ENCODE measurements at places on chromosomes 5 and 9.

- no peak for DNase-seq
Measured at GRCh38 chr9:79043916-79044315, 527.8 kb upstream of the TLE4 start.

DNA sequence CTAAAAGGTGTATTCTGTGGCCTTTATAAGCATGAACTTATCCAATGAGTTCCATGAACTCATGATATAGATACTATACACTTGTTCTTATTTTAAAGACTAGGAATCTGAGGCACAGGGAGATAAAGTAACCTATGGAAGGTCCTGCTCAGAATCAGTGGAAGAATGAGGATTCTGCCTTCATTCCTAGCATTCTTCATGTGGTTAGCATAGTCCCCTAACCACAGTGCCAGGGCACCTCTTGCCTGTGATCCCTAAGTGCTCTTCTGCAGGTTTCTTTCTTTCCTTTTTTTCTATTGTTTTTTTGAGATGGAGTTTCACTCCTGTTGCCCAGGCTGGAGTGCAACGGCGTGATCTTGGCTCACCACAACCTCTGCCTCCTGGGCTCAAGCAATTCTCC, 174.1 kb downstream of the C9orf152 start:
- no peak for DNase-seq

GRCh38 chr9:106886111-106887046, 23.4 kb downstream of the ZNF462 start:
- no peak for DNase-seq

- DNase-seq: no peak
Measured at GRCh38 chr5:107476783-107477182, 194.0 kb downstream of the EFNA5 start.

- DNase-seq: no peak
Measured at GRCh38 chr5:169299663-169300467, 1.1 kb downstream of the SLIT3 start.

DNA sequence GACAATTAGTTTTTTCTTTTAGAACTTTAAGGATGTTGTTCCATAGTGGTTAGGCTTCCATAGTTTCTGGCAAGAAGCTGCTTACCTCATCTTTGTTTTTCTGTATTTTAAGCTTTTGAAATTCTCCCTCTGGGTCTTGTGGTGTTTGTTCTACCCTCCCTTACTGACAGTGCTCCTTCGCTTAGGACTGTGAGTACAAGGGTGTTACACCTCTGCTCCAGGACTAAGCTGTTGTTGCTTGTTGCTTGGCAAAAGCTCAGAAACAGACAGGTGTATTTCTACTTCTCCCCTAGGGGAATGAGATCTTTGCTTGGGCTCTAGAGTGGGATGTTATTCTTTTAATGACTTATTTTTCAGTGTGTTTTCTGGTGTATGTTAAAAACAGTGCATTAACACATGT, 225.2 kb downstream of the WDR70 start:
- no peak for DNase-seq

DNA sequence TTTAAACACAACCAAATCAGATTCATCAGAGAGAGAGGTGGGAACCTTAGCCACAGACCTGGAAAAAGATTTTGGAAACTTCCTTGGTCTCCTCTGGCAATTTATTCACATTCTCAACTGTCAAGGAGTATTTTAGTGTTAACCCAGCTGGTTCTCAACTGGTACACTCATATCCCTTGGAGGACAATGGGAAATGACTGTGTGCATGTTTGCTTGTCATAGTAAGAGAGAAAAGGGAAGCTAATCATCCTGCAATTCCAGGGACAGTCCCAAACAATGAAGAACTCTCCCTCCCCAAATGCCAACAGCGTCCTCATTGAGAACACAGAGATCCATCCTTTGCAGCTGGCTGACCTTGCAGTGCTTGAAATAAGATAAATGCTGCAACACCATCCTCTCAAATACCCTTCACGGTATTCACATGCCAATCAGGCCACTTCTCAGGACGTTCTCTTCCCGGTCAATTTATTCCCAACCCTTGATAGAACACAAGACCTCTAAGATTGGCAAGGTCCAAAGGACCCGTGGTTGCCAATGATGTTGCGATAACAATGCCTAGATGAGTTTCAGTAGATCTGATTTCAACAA, 75.5 kb downstream of the EPB41L4B start:
- no peak for DNase-seq

GRCh38 chr9:15264918-15265317, 42.1 kb downstream of the TTC39B start:
- no peak for DNase-seq

- no peak for DNase-seq
Measured at GRCh38 chr5:16521521-16522483, 56.2 kb upstream of the ZNF622 start.

- DNase-seq: peak; percentile 15
Measured at GRCh38 chr5:140148508-140148907, 22.8 kb downstream of the IGIP start.

DNA sequence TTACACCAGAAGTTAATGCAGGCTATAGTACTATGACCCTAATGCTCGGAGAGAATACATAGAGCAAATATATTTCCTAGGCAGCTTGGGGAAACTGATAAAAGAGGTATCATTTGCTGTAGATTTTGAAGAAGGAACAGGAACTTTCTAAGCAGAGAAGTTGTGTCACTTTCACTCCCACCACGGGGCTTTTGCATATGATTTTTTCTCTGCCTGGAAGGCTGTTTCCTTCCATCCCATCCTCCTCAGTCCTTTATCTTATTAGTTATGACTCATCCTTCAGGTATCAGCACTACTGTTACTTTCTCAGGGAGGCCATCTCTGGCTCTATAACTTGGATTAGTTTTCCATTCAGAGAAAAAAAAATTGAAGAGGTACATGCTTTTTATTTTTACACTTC, 2006.1 kb upstream of the WWC1 start:
- DNase-seq: no peak

DNA sequence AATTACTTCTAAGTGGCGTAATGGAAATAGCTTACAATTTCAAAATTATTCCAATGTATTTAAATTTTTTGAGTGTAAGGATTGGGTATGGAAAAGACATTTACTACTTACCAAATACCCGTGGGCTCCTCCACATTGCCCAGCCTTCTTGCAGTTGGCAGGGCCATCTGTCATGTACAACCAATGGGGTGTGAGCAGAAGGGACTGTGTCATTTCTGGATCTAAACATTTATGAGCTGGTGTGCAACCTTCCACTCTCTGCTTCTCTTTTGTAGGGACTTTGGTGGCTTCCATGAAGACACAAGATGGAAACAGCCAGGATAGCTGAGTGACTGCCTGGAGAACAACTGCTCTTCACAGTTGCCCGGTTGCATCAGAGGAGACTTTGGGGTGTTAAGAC, 40.8 kb downstream of the FRMD3 start:
- DNase-seq: no peak

DNA sequence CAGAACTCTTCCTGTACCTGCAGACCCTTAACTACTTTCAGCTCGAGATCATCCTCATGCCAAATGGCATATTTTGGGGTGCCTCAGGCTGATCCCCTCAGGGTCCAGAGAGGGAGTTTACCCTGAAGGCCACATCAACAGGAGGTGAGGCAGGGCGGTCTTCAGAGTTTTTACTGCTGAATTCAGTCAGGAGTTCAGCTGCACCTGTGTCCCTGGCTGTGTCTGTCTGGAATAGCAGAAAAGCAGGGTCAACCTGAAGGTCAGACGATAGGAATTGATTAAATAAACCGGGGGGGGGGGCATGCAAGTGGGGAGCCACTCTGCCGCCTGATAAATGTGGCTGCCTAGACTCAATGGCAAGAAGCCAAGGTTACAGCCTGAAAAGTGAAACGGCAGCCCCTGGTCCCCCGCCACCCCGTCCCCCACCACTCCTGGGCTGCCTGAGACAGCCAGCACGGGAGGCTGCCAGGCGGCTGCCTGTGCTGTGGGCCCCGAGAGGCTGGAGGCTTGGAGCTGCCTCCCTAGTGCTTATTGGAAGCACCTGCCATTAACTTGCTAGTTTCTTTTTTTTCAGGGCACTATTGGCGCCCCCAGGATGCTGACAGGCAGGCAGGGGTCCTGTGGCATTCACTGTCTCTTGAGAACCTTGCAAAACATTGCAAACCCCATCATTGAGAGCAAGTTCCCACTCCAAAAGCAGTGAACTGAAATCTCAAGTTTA, 182.7 kb upstream of the PPP1R26 start:
- no peak for DNase-seq

DNA sequence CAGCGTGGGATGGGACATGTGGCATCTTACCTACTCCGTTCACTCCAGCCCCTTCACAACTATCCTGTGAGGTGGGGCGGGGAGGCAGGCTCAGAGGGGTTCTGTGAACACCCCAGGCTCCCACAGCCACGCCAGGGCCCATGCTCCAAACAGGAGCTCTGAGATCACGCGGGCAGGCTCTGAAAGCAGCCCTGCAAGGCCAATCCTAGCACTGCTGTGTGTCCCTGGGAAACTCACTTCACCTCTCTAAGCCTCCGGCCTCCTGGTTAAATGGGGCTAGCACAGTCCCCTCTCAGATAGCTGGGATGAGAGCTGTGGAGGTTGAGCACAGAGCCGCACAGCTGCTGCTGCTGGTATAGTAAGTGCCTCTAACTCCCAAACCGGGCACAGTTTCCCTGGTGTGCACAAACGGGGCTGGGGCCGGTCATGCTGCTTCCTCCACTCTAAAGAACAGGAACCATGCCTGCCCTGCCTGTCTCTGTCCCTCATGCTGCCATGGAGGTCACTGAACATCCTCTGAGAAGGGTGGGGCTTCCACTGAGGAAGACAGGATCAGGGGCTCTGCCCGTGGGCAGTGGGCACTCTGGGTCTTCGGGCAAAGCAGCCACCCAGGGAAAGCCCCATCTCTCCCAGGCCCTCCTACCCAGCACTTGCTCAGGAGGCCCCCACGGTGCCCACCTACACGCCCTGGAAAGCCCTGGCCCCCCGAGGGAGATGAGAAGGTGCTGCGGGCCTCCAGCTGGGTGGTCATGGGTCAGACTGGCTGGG, 13.0 kb upstream of the ASS1 start:
- DNase-seq: no peak

DNA sequence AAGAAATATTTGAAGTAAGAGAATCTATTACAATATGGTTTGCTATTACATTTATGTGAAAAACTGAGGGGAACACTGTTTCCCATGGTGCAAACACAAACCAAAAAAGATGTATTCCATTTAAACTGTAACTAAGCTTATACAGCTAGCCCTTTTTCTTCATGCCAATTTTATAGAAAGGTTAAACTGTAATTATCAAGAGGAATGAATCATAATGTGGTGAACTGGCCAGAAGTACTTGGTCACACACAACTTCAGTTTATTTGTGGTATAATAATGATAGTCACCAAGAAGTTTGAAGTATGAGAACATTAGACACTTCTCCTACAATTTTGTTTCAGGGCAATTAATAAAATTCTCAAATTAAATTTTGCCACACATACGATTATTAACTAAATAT, 177.9 kb downstream of the XRCC4 start:
- no peak for DNase-seq

DNA sequence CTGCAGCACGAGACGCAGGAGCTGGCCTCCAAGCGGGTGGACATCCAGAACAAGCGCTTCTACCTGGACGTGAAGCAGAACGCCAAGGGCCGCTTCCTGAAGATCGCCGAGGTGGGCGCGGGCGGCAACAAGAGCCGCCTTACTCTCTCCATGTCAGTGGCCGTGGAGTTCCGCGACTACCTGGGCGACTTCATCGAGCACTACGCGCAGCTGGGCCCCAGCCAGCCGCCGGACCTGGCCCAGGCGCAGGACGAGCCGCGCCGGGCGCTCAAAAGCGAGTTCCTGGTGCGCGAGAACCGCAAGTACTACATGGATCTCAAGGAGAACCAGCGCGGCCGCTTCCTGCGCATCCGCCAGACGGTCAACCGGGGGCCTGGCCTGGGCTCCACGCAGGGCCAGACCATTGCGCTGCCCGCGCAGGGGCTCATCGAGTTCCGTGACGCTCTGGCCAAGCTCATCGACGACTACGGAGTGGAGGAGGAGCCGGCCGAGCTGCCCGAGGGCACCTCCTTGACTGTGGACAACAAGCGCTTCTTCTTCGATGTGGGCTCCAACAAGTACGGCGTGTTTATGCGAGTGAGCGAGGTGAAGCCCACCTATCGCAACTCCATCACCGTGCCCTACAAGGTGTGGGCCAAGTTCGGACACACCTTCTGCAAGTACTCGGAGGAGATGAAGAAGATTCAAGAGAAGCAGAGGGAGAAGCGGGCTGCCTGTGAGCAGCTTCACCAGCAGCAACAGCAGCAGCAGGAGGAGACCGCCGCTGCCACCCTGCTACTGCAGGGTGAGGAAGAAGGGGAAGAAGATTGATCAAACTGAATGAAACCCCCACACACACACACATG, 654 bp downstream of the PURA start:
- no peak for DNase-seq

- no peak for DNase-seq
Measured at GRCh38 chr9:107954312-107954711, 464.7 kb upstream of the KLF4 start.

DNA sequence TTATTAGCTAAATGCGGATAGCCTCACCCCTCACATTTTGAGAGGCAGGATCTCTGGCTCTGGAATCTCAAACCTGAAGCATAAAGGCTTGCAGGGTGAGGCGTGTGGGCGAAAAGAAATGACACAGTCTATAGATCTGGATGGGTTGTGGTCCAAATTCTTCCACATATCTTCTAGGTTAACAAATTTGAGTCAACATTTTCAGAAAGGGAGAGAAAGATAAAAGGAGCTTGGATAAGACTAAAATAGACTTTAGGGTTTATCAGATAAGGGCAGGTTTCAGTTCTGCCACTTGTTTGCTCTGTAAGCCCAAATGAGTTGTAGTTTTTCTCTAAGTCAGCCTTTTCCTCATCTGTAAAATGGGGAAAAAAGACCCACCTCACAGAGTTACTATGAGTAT, 220.9 kb downstream of the TRIM32 start:
- no peak for DNase-seq

- DNase-seq: no peak
Measured at GRCh38 chr5:132065951-132066701, 5.7 kb downstream of the IL3 start.

GRCh38 chr5:86679949-86680348, 62.2 kb downstream of the COX7C start:
- no peak for DNase-seq

- no peak for DNase-seq
Measured at GRCh38 chr9:133948561-133949485, 43.3 kb downstream of the VAV2 start.

GRCh38 chr9:85064811-85065371, 395.4 kb downstream of the NTRK2 start:
- no peak for DNase-seq

Data from hippocampal formation (tissue), 2 donors.